ENCODE measurements at places on chromosomes 1 and 21. TPM values are rescaled to one million over a fixed set of nuclear protein-coding genes. Genes with fewer than 3 reads are reported as not detected.

DNA sequence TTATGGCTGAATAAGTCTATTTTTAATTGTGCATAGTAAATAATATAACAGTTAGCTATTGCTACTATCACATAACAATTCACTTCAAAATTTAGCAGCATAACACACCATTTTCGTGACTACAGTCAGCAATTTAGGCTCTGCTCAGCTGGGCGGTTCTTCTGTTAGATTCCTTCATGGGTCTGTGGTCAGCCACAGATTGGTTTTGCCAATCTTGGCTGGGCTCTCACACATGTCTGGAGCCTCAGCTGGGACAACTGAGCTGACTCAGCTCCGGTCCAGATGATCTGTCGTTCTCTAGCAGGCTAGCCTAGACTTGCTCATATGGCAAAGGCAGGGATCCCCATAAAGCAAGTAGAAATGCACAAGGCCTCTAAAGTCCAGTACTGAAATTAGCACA, 15.1 kb upstream of the CDC42BPA start:
- H3K36me3 ChIP-seq, result no peaks in the 10 kb centered on the region
- H3K27ac ChIP-seq, result no peak overlapping the region
- DNase-seq, result no peak
- H3K4me1 ChIP-seq, result no peaks in the 10 kb centered on the region
- H3K27me3 ChIP-seq, result no peaks in the 10 kb centered on the region
- H3K4me3 ChIP-seq, result no peak overlapping the region

GRCh38 chr1:178935610-178936009, 64.7 kb upstream of the ANGPTL1 start:
- H3K4me1 ChIP-seq, result no peaks in the 10 kb centered on the region
- H3K27ac ChIP-seq, result no peak overlapping the region
- no peaks in the 10 kb centered on the region for H3K36me3 ChIP-seq
- no peak for DNase-seq
- H3K27me3 ChIP-seq, result no peaks in the 10 kb centered on the region

Gene BNIPL
- total RNA-seq, result 2.4 TPM

Gene RGSL1
- total RNA-seq, result not detected

Gene PGLYRP4
- not detected for total RNA-seq

Gene TESK2
- 6.0 TPM for total RNA-seq
